ENCODE measurements at places on chromosomes 3 and 15. TPM values are rescaled to one million over a fixed set of nuclear protein-coding genes. Genes with fewer than 3 reads are reported as not detected.
A peak's percentile ranks its signal among the peaks of the same experiment; 100 is the strongest.

- DNase-seq: peak; percentile 36
Measured at GRCh38 chr3:179072100-179072438, 460 bp upstream of the ZMAT3 start.

IL20RB gene
- polyA plus RNA-seq: 92.0 TPM

- DNase-seq: peak; percentile 84
Measured at GRCh38 chr3:171446801-171447578, 13.2 kb downstream of the TNIK start.

DNA sequence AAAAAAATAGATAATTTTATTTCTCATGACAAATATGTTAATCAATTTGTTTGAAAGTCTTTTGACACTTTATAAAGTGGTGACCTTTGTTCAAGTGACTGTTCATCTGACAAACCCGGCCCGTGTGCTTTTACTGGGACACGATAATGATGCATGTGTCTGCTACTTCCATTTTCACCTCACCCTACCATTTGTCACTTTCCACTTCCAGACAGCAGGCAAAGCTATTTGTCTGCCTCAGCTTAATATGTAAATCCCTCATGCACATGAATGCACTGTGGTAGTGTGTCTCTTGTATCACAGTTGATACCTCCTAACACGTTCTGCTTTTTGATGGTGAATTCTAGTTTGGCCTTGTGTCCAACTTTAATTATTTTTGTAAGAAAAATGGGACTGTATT, 204.3 kb downstream of the BBX start:
- DNase-seq: no peak

CFAP100 gene
- not detected for polyA plus RNA-seq

- no peak for DNase-seq
Measured at GRCh38 chr3:136196064-136196400, at the start of gene MSL2. Gene MSL2, minus strand, starts transcription at chr3:136196335. Its CDS starts 1,222 bp downstream, at chr3:136195113.

DNA sequence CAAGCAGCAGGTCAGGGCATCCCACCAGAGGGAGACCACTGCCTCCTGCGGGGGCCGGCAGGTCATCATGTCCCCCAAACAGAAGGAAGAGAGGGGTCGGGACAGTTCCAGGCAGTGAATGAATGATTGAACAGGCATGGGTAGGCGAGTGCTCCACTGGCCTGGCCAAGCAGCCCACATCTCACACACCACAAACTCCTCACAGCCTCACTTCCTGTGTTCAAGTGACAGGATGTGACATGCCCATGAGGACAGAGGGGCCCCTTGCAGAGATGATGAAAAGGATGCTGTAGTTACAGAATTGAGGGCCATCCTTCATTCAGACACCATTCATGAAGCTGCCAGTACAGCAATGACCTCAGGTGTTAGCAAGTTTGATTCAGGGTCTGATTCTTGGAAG, 3.7 kb downstream of the IQSEC1 start:
- no peak for DNase-seq

GRCh38 chr3:193905541-193906396, 230.2 kb upstream of the HES1 start:
- DNase-seq: no peak

DNA sequence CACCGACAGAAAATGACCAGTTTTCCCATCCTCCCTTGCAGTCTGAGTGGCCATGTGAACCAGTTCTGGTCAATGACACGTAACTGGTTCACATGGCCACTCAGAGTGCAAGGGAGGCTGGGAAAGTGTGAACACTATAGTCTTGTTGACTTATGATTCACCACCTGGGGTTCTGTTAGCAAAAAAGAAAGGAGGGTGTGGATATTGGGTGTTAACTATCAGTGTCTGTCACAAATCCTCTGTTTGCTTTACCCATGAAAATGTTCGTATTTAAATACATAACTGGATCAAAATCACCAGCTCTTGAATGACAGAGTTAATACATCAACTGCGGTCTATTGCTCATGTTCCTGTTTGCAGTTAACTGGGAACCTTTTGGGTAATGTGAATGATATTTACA, 92.3 kb downstream of the ADAMTSL3 start:
- DNase-seq: peak; percentile 56

GOLGA6L7 gene
- polyA plus RNA-seq: not detected
